ENCODE measurements at places on chromosomes 4 and X.

GRCh38 chr4:151887816-151888180 is 127.0 kb upstream of the GATB start:
- DNase-seq, result no peak

DNA sequence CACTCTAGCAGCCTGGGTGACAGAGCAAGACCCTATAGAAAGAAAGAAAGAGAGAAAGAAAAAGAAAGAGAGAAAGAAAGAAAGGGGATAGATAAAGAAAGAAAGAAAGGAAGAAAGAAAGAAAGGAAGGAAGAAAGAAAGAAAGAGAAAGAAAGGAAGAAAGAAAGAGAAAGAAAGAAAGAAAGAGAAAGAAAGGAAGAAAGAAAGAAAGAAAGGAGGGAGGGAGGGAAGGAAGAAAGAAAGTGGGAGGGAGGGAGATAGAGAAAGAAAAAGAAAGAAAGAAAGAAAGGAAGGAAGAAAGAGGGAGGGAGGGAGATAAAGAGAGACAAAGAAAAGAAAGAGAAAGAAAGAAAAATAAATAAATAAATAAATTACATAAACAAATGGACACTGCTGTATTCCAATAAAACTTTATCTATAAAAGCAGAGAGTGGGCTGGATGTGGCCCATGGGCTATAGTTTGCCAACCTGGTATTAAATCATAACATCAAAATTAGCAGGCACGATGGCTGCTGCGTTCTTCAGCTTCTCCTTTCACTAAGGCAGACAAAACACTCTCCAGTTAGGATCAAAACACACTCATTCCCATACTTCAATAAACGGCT is 165.0 kb downstream of the ZNF674 start:
- DNase-seq, result no peak

GRCh38 chr4:77501240-77501639 is 104.4 kb upstream of the CXCL13 start:
- DNase-seq, result no peak

GRCh38 chrX:68894513-68895340 is 65.9 kb downstream of the EFNB1 start:
- DNase-seq, result no peak

DNA sequence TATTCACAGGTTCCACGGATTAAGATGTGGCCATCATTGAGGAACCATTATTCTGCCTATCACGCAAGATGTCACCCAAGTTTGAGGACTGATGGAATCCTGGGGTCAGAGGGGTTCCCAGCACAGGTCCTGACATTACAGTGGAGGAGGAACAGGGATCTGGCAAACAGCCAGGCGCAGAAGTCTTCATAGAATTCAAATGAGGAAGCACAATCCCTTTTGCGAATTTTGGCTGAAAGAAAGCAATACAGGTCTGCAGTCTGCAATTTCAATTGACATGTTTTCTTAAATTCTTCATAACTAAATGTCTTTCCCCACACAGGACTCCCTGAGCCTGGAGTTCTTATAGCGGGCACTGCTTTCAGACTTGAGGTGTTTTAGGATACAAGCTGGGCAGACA is 14.5 kb downstream of the DOCK11 start:
- no peak for DNase-seq

DNA sequence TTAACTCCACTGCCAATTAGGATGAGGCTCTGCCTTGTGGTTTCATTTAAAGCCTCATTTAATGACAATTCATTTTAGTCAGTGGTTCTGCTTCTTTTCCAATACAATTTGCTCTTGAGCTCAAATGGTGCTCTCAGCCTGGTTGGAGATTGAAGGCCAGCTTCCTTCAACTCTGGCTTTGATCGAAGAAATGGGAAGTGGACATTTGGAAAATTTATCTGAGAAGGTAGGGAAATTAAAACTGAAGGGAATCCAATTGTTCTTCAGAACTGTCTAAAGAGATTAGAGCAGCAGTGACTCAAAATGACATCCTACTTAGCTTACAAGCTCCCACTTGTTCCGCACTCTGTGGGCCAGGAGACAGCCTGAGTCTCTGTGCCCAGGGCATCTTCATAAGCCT is 206.8 kb downstream of the SMARCA1 start:
- DNase-seq, result no peak

DNA sequence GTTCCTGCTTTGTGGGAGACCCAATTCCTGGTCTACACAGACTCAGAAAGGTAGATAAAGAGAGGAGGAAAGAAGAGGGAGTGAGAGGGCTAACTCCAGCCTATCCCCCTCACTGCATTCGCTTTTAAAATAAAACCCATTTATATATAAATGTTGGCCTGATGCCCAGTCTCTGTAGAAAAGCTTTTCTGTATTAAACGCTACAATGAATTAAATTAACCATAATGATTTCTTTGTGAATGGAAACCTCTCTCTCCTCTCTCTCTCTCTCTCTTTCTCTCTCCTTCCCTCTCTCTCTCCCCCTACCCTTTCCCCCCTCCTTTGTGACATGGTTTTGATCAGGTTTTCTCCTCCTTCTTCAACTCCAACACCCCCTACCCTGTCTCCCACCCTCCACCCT is 34.8 kb downstream of the PJA1 start:
- DNase-seq, result no peak

GRCh38 chr4:55947912-55948725 is 626 bp upstream of the CEP135 start:
- no peak for DNase-seq

GRCh38 chrX:134949271-134949670 is 41.5 kb upstream of the SMIM10 start:
- DNase-seq, result no peak

DNA sequence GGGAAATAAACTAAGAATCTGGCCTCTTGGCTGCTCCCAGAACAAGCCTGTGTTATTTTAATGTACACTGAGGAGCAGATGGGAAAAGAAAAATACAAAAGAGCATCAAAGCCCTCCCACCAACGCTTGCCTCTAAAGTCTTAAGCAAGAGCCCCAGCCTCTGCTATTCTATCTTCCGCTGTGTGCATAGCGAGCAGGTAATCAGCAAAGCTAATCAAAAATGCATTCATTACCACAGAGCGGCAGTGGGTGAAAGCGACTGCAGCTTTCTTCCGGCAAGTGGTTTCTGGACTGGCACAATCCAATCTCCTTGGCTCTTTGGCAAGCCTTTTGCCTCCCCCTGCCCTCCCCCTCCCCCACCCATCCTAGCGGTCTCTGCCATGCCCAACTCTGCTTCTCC is 13.5 kb upstream of the GRIA3 start:
- no peak for DNase-seq

DNA sequence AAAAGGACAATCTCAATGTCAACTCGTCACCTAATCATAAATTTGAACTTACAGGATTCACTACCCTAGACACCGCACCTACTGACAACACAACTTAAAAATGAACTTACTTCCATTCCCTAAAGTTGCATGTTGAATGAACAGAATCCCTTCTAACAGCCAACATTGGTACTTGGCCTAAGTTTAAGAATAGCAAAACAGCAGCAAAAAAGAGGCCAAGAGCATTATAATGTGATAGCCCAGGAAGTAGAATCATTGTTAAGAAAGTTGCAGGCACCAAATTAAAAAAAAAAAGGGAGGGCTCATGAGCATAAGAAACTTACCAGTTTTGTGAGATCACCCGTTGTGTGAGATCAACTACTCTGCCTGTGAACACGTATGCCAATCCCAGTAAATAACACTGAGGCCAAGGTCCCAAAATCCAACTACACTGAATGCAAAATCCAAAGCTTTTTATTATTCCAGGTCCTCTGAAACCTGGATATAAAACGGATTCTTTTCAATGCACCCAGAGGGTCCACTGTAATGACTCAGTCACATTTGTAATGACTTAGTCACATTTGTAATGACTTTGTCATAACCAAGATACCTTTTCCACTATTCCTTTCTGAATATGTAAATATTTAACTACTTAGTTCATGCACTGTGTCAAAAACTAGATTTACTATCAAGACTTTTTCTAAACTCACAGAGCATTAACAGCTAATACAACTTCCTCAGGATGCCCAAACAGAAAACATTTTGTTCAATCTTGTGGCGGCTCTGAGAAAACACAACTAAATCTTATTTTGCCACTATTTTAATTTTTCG is 6.8 kb downstream of the HNRNPDL start:
- no peak for DNase-seq

DNA sequence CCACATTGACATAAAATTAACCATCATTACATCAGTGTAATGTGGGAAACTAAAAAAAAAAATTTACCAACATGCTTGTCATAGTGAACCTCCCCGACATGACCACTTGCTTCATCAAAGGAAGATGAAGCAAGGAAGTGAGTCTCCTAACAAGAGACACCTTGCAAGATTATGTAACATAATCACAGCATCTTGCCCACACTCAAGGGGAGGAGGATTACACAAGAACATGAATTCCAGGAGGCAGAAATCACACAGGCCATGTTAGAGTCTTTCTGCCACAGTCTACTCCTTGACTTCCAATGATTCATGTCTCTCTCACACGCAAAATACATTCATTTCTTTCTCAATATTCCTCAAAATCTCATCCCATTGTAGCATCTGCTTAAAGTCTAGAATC is 93.3 kb downstream of the AKAP4 start:
- DNase-seq, result no peak

DNA sequence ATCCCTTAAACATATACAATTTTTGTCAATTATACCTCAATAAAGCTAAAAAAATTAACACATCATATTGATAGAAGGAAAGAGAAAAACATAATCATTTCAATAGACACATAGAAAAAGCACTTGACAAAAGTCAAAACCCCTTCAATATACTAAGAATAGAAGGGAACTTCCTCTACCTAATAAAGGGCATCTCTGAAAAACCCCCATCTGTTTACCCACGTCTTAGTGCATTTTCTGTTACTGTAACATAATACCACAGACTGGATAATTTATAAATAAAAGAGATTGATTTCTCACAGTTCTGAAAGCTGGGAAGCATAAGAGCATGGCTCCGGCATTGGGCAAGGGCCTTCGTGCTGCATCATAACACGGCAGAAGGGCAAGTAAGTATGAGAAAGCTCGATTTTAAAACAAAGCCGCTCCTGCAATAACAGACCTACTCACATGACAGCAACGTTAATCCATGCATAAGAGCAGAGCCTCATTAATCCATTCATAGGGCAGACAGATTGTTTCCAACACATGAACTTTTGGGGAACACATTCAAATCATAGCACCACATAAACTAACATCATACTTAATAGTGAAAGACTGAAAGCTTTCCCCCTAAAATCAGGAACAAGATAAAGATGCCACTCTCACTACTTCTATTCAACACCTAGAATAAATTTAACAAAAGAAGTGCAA is 15.7 kb downstream of the STEEP1 start:
- DNase-seq, result no peak

GRCh38 chrX:11575332-11575731 is 90.4 kb downstream of the ARHGAP6 start:
- DNase-seq, result no peak

DNA sequence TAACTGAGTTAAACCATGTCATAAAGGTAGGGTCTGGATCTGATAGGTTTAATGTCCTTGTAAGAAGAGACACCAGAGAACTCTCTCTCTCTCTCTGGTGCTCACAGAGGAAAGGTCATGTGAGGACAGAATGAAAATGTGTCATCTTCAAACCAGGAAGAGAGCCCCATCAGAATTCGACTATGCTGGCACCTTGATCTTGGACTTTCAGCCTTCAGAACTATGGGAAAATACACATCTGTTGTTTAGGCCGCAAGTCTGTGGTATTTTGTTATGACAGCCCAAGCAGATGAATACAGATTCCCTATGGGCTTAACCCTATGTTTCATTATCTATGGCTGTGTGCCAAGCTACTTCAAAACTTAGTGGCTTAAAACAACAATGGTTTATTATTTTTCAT is 105.5 kb upstream of the DDIT4L start:
- DNase-seq, result no peak

DNA sequence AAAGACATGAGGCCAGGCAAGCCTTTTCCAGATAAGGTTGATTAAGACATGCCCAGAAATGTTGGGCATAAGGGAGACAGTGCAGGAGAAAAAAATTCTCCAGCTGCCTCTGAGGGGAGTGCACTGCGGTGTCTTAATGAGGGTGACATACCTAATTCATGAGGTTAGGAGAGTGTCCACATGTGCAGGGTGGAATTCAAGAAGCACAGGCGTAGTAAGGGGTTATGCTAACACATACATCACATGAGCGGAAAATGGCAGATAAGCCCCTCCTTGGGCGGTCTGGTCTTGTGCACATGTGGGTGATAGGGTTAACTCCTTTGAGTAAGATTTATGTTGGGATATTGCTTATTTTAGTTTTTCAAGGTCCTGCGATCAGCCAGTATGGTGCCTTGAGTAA is 122.4 kb downstream of the PHKA2 start:
- no peak for DNase-seq

- no peak for DNase-seq
Measured at GRCh38 chr4:90946945-90947344, 819.8 kb downstream of the CCSER1 start.

DNA sequence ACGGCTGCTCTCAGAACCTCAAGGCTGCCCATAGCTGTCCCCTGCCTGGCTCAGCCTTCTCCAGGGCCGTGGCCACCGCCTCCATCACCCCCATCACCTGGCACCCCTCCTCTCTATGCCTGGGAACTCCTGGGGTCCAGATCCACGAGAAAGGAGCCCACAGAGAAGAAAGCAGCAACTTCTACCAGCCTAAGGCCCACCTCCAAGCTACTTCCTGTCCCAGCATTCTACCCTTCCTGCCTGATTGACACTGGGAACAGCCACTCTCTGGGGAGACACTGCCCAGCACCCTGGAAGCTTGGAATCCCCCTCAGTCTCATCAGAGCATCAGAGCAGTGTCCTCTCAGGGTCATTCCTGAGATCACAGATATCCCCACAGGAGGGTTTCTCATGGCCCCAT is 36.9 kb upstream of the PROM1 start:
- DNase-seq, result no peak

DNA sequence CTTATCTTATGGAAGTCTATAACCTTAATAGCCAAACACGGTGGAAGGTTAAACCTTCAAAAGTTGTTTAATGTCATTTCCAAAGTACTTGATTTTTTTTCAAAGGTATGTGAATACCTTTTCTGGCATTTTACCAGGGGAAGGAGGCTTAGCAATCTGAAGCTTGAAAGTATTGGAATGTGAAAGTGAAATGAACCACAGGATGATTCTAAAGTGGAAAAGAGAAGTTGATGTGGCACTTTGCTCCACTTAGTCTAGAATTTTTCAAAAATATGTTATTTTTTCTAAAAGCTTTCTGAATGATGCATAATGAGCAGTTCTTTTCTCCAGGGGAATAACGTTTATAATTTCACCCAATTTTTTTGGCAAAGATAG is 19.2 kb downstream of the PI4K2B start:
- DNase-seq, result no peak

GRCh38 chrX:109987884-109988283 is 15.0 kb upstream of the TMEM164 start:
- DNase-seq, result no peak

DNA sequence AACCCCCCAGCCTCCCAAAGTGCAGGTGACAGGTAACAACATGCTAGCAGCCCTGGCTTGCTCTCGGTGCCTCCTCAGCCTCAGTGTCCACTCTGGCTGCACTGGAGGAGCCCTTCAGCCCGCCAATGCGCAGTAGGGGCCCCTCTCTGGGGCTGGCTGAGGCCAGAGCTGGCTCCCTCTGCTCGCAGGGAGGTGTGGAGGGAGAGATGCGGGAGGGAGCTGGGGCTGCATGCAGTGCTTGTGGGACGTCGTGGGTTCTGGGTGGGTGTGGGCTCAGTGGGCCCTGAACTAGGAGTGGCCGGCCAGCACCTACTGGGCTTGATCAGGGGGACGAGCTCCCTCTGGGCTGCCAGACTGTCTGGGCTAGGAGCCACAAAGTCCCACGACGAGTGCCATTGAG is 14.4 kb downstream of the C4orf46 start:
- no peak for DNase-seq
